ENCODE measurements at places on chromosomes 1 and 21.

DNA sequence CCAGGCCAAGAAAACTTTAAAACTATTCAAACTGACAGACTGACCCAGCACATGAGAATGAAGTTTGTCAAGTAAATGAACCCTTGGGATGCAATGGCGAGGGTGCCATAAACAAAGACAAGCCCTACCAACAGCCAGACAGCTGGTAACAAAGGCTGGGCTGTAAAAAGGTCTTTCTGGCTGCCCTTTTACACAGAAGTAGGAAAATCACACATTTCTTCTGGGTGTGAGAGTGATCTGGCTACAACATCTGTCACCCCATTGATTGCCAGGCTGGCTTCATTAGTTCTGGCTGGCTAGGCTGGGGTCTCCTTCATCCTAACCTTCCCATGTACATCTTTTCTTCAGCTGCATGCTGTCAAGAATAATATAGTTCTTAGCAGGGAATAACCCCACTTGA is 83.6 kb upstream of the FOXD3 start:
- DNase-seq = no peak

DNA sequence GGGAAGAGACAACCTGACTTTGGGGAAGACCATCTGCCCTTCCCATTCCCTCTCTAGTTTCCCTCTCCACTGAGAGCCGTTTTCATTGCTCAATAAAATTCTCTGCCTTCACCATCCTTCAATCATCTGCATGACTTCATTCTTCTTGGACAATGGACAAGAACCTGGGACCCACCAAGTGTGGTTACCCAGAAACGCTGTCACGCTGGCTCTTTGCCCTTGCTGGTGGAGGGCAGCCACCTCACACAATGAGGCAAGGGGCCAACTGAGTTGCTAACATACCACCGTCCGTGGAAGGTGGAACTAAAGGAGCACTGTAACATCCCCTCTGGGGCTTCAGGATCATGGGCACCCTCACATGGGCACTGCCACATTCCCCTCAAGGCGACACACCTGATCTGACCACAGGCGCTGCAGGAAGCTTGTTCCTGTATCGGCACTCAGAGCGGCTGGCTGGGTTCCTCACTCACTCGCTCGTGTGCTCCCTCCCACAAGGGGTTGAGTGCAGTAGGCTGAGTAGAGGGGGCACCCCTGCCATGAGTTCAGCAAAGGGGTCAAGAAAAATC is 652.4 kb downstream of the PLPP3 start:
- DNase-seq = no peak

DNA sequence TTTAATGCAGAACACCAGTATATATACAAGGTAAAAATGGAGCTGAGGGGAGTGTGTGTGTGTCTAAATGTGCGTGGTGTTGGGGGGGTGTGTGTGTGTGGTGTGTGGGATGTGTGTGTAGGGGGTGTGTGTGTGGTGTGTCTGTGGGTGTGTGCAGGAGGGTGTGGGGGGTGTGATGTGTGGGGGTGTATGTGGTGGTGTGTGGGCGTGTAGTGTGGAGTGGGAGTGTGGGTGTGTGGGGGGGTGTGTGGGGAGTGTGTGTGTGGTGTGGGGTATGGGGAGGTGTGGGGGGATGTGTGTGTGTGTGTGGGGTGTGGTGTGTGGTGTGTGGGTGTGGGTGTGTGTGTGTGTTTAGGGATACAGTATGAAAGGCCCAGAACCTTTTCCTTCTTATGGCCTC is 202.3 kb upstream of the CACYBP start:
- no peak for DNase-seq

DNA sequence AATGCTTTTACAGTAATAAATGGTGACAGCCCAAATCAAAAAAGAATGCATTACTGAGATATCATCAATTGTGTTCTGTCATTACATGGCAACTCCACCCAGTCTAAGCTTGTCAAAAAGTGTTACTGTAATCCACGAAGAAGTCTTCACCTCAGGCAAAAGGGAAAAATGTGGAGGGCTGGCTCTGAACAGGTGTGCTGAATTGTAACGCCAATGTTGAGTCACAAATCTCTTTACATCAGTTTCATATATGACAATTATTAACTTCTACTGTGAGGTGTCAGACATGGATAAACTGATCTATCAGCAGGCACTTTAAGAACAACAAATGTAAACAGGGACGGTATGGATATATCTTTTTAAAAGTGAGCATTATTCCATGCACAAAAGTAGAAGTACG is 98.5 kb upstream of the DMRTA2 start:
- DNase-seq = no peak

GRCh38 chr1:20666804-20667203 is 5.6 kb upstream of the DDOST start:
- DNase-seq = no peak

DNA sequence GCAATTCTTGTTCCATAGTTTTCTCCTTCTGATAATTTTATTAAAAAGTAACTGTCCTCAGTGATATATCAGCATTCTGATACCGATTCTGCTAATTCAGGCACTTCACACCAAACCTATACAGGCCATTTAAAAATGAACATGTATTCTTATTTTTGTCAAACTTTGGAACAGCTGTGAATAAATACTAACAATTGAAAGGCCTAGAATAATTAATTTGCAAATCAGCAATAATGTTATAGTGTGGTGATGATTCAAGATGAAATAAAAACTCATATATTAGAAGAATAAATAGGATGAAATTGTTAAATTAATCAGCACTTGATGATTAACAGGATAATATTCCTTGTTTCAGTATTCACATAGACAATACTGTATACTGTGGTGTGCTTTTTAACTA is 9.9 kb downstream of the CDKN2C start:
- DNase-seq = no peak

DNA sequence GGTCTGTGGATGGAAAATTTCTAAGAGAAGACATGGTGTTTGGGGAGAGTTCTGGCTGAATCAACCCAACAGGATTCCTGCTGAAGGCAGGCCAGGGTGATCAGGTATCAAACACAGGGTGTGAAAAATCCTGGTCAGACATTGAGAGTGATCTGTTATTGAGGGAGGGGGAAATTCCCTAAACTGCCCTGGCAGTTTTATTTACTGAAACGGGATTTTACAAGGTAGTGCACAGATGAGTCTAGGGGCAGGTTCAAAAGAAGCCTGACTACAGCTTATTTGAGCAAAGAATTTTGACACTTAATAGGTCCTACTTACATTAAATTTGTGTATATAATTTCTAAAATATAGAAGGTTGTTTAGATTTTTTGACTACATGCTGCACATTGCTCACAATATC is 569.4 kb upstream of the RGS18 start:
- DNase-seq = no peak

DNA sequence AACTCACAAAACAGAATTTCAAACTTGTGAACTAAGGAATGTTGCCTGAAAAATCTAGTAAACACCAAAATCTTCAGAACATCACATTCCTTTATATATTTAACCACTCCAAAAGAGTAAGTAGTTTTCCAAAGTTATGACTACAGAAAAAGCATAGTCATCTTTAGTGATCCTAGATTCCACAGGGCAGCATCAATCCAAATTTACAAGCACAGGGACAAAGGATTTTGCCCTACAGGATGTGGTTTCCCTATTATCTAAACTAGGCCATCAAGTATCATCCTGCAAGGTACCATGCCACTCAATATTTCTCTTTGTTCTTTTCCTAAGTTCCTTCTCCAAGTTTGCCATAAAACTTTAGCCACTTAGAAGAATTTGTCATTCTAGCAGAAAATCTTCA is 33.0 kb downstream of the COP1 start:
- no peak for DNase-seq

- no peak for DNase-seq
Observed at GRCh38 chr1:36217670-36218069, 6.6 kb upstream of the THRAP3 start.

GRCh38 chr1:94642617-94643321 is 101.2 kb upstream of the F3 start:
- no peak for DNase-seq

- no peak for DNase-seq
Observed at GRCh38 chr1:106603616-106604015, 452.9 kb upstream of the PRMT6 start.

GRCh38 chr1:228307218-228308023 is 99.2 kb downstream of the TRIM11 start:
- no peak for DNase-seq

GRCh38 chr1:196070940-196071339 is 537.3 kb downstream of the KCNT2 start:
- no peak for DNase-seq

DNA sequence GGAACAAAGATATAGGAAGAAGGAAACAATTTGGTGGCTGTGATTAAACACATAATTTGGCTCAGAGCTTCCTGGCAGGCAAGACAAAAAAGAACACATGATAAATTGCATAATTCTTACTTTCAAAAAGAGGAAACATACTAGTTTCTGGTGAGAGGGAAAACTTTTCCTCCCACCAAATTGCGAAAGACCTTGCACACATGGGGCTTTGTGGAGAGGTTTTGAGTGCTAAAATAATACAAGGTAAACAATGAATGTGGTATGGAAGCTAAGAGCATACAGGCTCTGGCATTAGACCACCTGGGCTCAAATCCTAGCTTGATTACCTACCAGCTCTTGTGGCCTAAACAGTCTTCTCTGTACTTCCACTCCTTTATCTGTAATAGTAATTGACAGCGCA is 140.2 kb upstream of the HOOK1 start:
- DNase-seq = no peak

GRCh38 chr1:149929856-149930255 is 2.3 kb upstream of the SF3B4 start:
- DNase-seq = no peak

GRCh38 chr1:26848941-26849774 is 13.8 kb upstream of the SFN start:
- DNase-seq = no peak

- no peak for DNase-seq
Observed at GRCh38 chr1:36390411-36390810, 4.7 kb upstream of the STK40 start.

- DNase-seq = no peak
Observed at GRCh38 chr1:17340358-17340757, 31.6 kb upstream of the PADI6 start.

GRCh38 chr1:222588135-222588534 is 1.6 kb downstream of the TAF1A start:
- DNase-seq = no peak

DNA sequence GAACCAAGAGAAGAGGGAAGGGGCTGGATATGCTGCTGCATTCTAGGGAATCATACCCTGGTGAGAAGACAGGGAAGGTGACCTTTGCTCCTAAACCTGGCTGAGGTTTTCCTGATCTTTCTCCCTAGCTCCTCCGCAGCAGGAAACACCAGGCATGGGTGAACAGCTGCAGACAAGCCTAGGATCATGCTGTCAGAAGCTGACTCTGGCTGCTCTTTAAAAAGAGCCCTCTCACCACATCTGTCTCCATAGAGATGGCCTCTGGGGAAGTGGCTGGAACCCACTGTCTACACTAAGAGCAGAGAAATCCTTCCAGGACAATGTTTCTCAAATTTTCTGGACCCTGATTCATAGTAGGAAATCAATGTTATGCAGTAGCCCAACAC is 57.6 kb downstream of the CD34 start:
- no peak for DNase-seq

DNA sequence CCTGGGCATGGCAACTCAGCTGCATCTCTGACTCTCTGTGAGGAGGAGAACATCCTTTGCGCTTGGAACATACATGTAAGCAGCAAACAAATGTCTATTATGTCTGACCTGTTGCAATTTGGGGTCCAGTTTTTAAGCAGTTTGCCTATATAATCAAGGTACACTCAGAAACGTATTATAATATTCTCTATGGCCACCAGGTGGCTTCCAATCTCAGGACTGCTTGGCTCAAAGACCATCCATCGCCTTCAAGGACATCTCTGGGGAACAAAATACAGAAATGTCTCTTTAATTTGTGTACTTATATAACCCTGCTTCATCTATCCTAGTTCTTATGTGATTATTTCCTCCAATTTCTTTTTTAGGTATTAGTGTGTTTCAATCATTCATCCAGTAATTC is 227.2 kb downstream of the OLFM3 start:
- no peak for DNase-seq

GRCh38 chr1:54606990-54607325 is 16.4 kb downstream of the FAM151A start:
- no peak for DNase-seq

DNA sequence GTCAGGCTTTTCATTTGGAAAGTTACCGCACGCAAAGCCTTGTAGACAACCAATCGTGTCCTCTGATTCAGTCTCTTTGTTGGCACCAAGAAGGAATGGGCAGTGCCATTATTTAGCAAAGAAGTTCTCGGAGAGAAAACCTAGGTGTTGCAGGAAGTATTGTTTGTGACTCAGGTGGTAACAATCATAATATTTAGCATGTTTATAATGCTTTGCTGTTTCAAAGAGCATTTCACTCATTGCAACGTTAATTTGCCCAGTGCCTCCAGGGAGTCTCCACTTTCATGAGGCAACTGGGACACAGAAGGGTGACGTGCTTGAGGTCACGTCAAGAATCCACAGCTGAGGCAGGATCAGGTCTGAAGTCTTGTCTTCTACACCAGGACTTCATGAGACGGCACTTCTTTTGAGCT is 31.4 kb downstream of the STPG1 start:
- DNase-seq = no peak

DNA sequence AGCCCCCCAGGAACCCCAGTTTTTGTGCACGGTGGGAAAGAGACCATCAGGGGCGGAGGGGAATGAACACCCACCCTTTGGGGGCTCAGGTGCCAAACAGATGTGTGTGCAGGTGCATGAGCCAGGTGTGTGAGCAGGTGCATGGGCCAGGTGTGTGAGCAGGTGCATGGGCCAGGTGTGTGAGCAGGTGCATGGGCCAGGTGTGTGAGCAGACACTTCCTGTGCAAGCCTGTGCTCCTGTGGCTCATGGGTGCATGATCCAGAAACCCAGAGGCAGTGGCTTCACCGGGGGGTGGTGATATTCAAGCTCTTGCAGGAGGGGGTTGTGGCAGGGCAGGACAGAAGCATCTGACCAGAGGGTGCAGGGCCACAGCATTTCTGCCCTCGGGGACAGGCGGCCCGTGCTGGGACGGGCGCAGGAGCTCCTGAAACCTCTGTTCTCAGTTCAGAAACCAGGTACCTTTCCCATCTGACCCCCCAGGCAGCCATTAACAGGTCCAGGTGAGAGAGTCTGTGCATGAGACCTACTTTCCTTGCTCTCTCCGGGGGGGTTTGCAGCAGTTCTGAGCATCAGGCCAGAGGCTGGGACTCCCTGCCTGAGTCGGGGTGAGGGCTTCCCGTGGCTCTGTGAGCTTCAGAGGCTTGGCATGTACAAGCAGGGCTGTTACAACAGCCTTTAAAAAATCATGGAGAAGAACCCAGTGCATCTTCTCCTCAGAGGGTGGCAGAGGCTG is 29.1 kb downstream of the COL18A1 start:
- DNase-seq = no peak

GRCh38 chr1:33169290-33170055 is 12.4 kb downstream of the TRIM62 start:
- no peak for DNase-seq

DNA sequence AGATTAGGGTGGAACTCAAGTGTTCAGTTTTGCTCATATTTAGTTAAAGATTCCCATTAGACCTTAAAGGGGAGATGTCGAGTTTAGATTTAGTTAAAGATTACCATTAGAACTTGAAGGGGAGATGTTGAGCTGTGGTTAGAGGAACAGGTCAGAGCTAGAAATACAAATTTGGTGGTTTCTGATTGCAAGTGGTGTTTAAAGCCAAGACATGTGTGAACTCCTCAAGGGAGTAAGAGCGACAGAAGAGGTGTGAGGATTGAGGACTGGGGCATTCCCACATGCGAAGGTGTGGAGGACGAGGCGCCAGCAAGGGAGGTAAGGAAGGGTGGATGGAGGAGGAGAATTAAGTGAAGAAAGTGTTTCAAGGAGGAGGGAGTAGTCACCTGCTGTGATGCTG is 168.6 kb downstream of the IER5 start:
- DNase-seq = no peak

Measured in NCI-H1092 (cell line).